Naive thymus-derived CD8-positive, alpha-beta T cell (primary cell): ENCODE measurements at places on chromosomes 2 and 18.

DNA sequence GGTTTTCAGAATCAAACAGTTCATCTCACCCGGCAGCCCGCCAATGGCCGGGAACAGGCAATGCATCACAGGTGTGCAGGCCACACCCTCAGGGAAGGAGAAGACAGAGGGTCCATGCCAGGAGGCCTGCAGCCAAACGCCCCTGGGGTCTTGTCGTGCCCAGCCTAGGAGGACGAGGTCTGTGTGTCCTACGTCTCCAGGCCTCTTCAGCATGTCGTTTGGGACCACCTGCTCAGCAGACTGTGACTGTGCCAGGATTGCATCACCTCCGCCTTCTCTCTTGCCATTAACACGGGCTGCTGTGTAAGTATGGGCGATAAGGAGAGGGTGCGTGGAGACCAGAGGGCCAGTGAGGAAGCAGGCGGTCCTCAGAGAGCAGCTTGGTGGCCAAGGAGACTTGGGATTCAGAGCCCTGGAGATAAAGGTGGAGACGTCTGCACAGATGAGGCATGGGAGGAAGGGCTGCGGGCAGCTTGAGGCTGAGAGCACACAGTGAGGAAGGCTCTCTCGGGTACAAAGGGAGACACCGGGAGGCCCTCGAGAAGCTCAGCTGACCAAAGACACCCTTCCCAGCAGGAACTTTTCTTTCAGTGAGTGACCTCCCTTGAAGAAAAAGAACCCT, 37.4 kb upstream of the KLHL29 start:
- no peak for DNase-seq
- H3K4me3 ChIP-seq, result no peak overlapping the region
- H3K27me3 ChIP-seq, result peaks cover 21% of the 10 kb centered on the region

DNA sequence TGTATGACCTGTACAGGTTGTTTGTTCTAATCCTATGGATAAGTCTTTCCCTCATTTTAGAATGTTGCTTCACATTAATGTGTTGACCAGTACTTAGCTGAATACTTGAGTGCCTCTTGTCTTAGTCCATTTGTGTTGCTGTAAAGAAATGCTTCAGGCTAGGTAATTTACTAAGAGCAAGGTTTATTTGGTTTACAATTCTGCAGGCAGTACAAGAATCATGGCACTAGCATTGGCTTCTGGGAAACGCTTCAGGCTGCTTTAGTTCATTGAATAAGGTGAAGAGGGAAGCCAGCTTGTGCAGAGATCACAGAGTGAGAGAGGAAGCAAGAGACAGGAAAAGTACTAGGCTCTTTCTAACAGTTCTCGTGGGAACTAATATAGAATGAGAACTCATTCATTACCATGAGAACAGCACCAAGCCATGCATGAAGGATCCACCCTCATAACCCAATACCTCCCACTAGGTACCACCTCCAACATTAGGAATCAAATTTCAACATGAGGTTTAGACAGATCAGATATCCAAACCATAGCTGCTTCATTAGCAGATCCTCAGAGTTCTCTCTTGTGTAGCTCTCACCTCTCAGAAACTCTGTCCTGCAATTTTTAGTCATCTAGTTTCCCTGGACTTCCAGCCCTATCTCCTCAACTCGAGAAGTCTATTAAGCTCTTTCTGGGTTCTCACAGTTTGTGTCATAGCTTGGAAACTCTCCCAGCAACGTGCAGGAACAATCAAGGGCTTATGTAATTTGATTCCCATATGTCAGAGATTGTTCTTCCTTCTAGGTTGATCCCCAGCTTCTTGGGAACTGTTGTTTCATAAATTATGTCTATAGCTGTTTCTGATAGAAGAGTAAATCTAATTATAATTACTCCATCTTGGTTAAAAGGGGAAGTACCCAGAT, 2082.3 kb upstream of the CELF4 start:
- DNase-seq, result no peak
- no peak overlapping the region for H3K27ac ChIP-seq
- no peak overlapping the region for H3K4me3 ChIP-seq
- H3K4me1 ChIP-seq, result no peaks in the 10 kb centered on the region
- H3K36me3 ChIP-seq, result no peaks in the 10 kb centered on the region
- H3K27me3 ChIP-seq, result no peaks in the 10 kb centered on the region

GRCh38 chr2:101477556-101477955, 2.6 kb upstream of the RFX8 start:
- no peak for DNase-seq
- no peak overlapping the region for H3K4me3 ChIP-seq
- peaks cover 11% of the 10 kb centered on the region for H3K27me3 ChIP-seq
- peaks cover 17% of the 10 kb centered on the region for H3K4me1 ChIP-seq
- no peaks in the 10 kb centered on the region for H3K36me3 ChIP-seq

DNA sequence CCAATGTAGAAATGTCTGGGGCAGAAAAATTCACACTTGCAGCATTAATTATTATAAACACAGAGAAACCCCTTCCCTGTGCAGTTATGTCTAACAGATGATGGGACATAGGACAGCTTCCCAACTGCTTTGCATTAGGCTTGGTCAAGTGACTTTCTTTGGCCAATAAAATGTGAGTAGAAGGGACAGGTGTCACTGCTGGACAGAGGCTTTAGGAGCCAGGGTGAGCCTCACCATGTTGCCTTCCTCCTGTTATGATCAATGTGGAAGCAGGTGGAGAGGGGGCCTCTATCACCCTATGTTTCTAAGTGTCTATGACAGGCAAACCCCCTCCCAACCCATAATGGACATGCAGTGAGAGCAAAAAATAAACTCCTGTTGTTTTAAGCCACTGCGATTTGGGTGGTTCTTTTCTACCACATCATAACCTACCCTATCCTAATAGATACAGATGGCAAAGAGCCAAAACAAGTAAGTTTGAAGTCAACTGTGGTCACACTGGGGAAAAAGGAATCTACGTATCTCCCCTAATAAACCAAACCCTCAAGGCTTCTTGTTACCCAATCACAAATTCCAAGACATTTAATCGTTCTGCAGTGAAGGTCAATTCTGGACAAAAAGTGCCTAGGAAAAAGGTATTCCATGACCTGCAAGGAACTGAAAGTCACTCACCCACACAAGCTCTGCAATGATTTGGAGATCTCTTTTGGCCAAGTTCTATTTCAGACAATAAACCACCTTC, 28.6 kb upstream of the POU3F3 start:
- no peaks in the 10 kb centered on the region for H3K36me3 ChIP-seq
- peaks cover 11% of the 10 kb centered on the region for H3K27me3 ChIP-seq
- DNase-seq, result no peak

GRCh38 chr2:126664234-126664633, 8.3 kb downstream of the GYPC start:
- no peaks in the 10 kb centered on the region for H3K27me3 ChIP-seq
- H3K36me3 ChIP-seq, result no peaks in the 10 kb centered on the region
- peaks cover 96% of the 10 kb centered on the region for H3K4me1 ChIP-seq
- peak overlapping the region; percentile 77 for H3K4me3 ChIP-seq
- no peak for DNase-seq

DNA sequence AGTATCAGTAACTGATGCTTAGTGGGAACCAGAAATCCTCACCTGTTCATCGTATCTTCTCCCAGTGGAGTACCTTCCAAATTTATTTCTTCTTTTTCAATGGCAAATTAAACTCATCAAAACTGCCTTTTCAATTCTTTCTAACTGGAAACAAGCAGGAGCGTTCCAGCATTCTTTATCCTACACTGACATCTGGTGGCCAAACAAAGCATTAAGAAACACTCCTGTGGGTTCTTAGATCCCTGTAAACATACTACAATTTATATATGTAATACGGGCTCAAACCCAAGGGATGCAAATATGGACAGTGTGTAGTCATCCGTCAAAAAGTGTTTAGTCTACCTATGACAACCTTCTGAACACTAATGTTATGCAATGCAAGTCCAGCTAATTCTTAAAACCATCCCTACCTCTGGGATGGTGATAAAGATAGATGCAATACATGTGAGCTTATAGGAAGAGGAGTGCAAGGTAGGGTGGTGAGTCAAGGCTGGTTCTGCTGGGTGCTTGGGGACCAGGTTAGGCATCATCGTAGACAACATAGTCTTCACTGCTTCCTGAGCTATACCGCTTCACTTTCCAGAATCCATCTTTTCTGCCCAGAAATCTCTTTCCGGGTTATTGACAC, 375.0 kb downstream of the CTNNA2 start:
- H3K4me3 ChIP-seq, result no peak overlapping the region
- H3K4me1 ChIP-seq, result no peaks in the 10 kb centered on the region
- H3K27ac ChIP-seq, result no peak overlapping the region
- no peak for DNase-seq

DNA sequence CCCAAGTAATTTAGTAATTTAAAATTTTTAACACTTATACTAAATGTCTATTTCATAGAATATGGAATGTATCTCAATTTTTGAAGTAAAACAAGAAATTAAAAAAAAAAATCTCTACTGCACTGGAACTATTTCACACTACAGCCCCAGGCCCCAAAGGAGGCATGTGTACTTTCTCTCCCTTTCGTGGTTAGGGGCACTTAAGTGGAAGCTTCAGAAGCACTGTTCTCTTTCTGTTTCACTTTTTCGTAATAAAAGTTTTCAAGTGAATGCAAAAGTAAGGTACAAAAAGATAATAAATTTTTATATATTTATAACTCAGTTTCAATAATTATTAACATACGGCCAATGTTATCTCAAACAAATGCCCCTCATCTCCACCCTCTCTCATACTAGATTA, 123.8 kb upstream of the STON1 start:
- DNase-seq, result no peak
- no peak overlapping the region for H3K4me3 ChIP-seq
- no peaks in the 10 kb centered on the region for H3K27me3 ChIP-seq
- H3K36me3 ChIP-seq, result no peaks in the 10 kb centered on the region

GRCh38 chr18:78271790-78272189, 707.8 kb upstream of the SALL3 start:
- DNase-seq, result no peak
- H3K4me3 ChIP-seq, result no peak overlapping the region
- no peaks in the 10 kb centered on the region for H3K36me3 ChIP-seq
- no peaks in the 10 kb centered on the region for H3K4me1 ChIP-seq

DNA sequence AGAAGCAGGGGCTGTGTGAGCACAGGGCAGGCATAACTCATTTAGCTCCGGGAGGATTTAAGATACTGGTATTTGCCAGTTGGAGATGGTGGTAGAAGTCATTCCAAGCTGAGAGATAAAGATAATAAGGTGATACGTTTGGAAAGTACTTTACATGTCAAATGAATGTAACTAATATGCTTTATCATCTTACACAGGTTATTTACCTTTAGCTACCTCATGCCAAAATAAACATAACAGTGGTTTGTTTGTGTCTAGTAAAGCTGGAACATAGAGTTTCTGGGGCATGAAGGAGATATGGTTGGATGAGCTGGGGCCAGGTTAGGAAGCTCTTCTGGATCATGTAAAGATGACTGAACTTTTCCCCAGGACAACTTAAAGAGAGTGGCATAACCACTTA, 126.9 kb upstream of the PIK3C3 start:
- peaks cover 2% of the 10 kb centered on the region for H3K27me3 ChIP-seq
- H3K27ac ChIP-seq, result no peak overlapping the region
- no peaks in the 10 kb centered on the region for H3K36me3 ChIP-seq
- no peak overlapping the region for H3K4me3 ChIP-seq
- no peak for DNase-seq
- no peaks in the 10 kb centered on the region for H3K4me1 ChIP-seq

DNA sequence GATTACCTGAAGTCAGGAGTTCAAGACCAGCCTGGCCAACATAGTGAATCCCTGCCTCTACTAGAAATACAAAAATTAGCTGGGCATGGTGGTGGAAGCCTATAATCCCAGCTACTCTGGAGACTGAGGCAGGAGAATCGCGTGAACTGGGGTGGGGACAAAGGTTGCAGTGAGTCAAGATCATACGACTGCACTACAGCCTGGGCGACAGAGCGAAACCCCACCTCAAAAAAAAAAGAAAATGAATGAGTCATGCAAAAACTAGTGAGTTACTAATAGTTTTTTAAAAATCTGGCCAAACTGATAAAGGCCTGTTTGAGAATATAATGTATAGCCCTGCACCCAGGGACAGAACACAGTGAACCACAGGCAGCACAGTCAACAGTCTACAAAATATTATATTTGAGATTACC, 17.5 kb downstream of the AFG3L2 start:
- peaks cover 8% of the 10 kb centered on the region for H3K4me1 ChIP-seq
- no peak for DNase-seq
- H3K27ac ChIP-seq, result no peak overlapping the region
- H3K36me3 ChIP-seq, result peaks cover 17% of the 10 kb centered on the region

- H3K27ac ChIP-seq, result no peak overlapping the region
- no peaks in the 10 kb centered on the region for H3K36me3 ChIP-seq
- DNase-seq, result no peak
- H3K27me3 ChIP-seq, result peaks cover 4% of the 10 kb centered on the region
- no peak overlapping the region for H3K4me3 ChIP-seq
- H3K4me1 ChIP-seq, result no peaks in the 10 kb centered on the region
Observed at GRCh38 chr2:2524348-2524941, 193.4 kb upstream of the MYT1L start.

GRCh38 chr2:32715981-32716380, 88.1 kb downstream of the TTC27 start:
- H3K36me3 ChIP-seq, result peaks cover 76% of the 10 kb centered on the region
- H3K27me3 ChIP-seq, result no peaks in the 10 kb centered on the region
- peaks cover 18% of the 10 kb centered on the region for H3K4me1 ChIP-seq
- no peak overlapping the region for H3K4me3 ChIP-seq
- no peak for DNase-seq

DNA sequence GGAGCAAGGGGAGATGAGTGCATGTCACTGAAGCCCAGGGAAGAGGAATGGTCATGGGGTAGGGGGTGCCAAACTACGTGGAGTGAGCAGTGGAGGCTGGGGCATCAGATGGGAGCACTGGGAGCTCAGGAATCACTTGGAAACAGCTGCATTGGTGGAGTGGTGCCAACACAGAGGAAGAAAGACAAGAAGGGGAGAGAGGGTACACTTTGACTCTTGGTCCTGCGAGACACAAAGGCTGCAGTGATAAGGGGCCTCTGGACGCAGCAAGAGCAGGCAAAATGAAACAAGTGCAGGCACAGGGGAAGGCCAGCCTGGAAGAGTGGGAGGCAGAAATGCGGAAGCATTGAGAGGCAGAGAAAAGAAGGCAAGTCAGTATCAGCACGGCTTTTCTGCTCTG, 134.7 kb upstream of the SMIM21 start:
- no peak overlapping the region for H3K27ac ChIP-seq
- peaks cover 8% of the 10 kb centered on the region for H3K27me3 ChIP-seq
- H3K36me3 ChIP-seq, result no peaks in the 10 kb centered on the region
- H3K4me3 ChIP-seq, result no peak overlapping the region

GRCh38 chr2:177575358-177575757, 182.8 kb downstream of the AGPS start:
- no peaks in the 10 kb centered on the region for H3K36me3 ChIP-seq
- no peaks in the 10 kb centered on the region for H3K4me1 ChIP-seq
- DNase-seq, result no peak
- no peak overlapping the region for H3K27ac ChIP-seq

GRCh38 chr2:134588556-134588955, 130.2 kb downstream of the TMEM163 start:
- H3K36me3 ChIP-seq, result peaks cover 16% of the 10 kb centered on the region
- H3K4me1 ChIP-seq, result no peaks in the 10 kb centered on the region
- DNase-seq, result no peak
- no peaks in the 10 kb centered on the region for H3K27me3 ChIP-seq
